ENCODE measurements at places on chromosomes 7 and 10. TPM values are rescaled to one million over a fixed set of nuclear protein-coding genes. Genes with fewer than 3 reads are reported as not detected.
A peak's percentile ranks its signal among the peaks of the same experiment; 100 is the strongest.

- DNase-seq, result no peak
Measured at GRCh38 chr7:2605608-2606538, 25.9 kb upstream of the TTYH3 start.

GRCh38 chr10:78404296-78404695, 370.6 kb downstream of the RPS24 start:
- DNase-seq, result no peak

Gene INHBA
- total RNA-seq, result 1.7 TPM

Gene NPY
- total RNA-seq, result not detected

Gene LRIT1
- not detected for total RNA-seq

DNA sequence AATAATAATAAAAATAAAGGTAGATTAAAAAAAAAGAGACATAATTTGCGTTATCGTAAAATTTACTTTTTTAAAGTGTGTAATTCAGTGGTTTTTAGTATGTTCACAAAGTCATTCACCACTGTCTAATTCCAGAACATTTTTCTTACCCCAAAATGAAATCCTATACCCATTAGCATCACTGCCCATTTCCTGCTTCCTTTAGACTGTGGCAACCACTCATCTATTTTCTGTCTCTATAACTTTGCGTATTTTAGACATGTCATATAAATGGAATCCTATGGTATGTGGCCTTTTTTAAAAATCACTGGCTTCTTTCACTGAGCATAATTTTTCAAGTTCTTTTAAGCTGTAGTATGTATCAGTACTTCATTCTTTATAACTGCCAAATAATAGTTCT, 53.6 kb downstream of the KAT6B start:
- peak; percentile 46 for DNase-seq

- peak; percentile 38 for DNase-seq
Measured at GRCh38 chr10:114492351-114493037, 88.2 kb upstream of the AFAP1L2 start.

- DNase-seq, result no peak
Measured at GRCh38 chr10:79260811-79261740, 86.2 kb upstream of the PPIF start.

GRCh38 chr7:34247468-34247867, 342.1 kb downstream of the BMPER start:
- DNase-seq, result peak; percentile 77

- DNase-seq, result peak; percentile 68
Measured at GRCh38 chr10:79129361-79129997, 60.7 kb downstream of the ZMIZ1 start.

GRCh38 chr7:148672041-148672440, 26.7 kb upstream of the CUL1 start:
- peak; percentile 44 for DNase-seq

Gene CDC14C
- total RNA-seq, result not detected

Gene KCNIP2
- 1.2 TPM for total RNA-seq

DNA sequence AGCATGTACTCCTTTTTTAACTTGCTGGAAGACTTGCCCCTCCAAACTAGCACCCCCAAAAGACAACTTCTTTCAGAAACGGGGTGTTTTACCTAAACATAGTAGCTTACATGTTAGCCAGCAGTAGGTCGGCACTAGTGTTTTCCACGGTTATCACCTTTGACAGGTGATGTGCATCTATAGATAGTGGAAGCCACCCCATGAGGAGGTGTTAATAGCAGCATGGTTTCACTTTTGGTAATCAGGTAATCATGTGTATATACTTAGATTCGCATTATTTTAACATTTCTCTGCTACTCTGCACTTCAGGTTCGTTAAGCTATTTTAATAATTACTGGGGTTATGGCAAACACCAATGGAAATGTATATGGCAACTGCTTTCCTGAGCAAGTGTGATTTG, 17.6 kb downstream of the SRI start:
- DNase-seq, result no peak

DNA sequence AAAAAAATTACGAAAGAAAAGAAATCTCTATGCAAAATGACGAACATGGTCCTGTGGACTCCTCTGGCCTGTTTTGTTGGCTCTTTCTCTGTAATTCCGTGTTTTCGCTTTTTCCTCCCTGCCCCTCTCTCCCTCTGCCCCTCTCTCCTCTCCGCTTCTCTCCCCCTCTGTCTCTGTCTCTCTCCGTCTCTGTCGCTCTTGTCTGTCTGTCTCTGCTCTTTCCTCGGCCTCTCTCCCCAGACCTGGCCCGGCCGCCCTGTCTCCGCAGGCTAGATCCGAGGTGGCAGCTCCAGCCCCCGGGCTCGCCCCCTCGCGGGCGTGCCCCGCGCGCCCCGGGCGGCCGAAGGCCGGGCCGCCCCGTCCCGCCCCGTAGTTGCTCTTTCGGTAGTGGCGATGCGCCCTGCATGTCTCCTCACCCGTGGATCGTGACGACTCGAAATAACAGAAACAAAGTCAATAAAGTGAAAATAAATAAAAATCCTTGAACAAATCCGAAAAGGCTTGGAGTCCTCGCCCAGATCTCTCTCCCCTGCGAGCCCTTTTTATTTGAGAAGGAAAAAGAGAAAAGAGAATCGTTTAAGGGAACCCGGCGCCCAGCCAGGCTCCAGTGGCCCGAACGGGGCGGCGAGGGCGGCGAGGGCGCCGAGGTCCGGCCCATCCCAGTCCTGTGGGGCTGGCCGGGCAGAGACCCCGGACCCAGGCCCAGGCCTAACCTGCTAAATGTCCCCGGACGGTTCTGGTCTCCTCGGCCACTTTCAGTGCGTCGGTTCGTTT, 83.5 kb upstream of the SLF2 start:
- no peak for DNase-seq

- DNase-seq, result no peak
Measured at GRCh38 chr7:150396851-150397260, 17.7 kb downstream of the ZNF775 start.

GRCh38 chr7:75969704-75970498, 24.5 kb downstream of the TMEM120A start:
- DNase-seq, result no peak

Gene FAM25G
- not detected for total RNA-seq

GRCh38 chr10:70552586-70552985, 50.0 kb downstream of the PRF1 start:
- DNase-seq, result no peak

GRCh38 chr10:131499566-131499965, 188.0 kb upstream of the TCERG1L start:
- no peak for DNase-seq

- DNase-seq, result no peak
Measured at GRCh38 chr7:31796375-31796774, 109.4 kb downstream of the PPP1R17 start.

DNA sequence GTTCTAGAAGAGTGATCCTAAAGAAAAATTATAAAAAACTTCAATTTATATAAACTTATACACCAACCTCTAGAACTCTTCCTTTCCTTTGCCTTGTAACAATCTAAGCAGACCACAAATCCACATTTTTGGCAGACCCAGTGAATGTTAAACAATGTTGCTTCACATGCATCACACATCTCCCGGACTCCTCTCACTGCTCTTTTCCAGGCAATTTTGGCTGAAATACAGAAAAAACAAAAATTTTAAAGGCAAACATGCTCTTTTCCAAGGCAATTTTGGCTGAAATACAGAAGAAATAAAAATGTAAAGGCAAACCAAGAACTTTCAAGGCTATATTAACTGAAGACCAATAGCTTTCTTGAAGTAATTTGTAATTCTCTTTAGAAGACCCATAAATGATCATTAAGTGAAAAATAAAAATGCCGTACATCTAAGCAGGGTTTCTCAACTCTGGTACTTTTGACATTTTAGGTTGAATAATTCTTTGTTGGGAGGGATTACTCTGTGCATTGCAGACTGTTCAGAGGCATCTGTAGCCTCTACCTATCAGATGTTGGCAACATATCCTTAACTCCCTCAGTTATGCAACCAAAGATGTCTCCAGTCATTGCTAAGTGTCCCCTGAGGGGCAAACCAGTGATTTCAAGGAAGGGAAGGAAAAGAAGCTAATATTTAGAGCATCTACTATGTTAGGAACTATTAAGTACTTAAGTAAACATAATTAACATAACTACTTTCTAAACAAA, 64.4 kb downstream of the NRBF2 start:
- DNase-seq, result no peak

Gene ATOH7
- not detected for total RNA-seq

DNA sequence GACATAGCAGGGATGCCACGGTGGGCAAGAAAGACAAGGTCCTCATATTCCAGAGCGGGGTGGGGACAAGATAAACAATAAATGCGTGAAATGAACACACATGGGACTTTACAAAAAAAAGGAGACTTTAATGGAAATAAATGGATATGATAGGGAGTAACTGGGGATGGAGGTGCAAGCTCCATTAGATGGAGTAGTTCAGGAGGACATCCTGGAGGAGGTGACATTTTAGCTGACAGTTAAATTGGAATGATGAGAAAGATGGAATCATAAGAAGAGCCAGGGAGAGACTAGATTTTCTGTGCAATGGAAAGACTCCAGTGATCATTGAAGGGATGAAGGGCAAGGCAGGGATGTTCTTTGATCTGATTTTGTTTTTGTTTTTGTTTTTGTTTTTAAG, 83.6 kb upstream of the MYL10 start:
- no peak for DNase-seq

DNA sequence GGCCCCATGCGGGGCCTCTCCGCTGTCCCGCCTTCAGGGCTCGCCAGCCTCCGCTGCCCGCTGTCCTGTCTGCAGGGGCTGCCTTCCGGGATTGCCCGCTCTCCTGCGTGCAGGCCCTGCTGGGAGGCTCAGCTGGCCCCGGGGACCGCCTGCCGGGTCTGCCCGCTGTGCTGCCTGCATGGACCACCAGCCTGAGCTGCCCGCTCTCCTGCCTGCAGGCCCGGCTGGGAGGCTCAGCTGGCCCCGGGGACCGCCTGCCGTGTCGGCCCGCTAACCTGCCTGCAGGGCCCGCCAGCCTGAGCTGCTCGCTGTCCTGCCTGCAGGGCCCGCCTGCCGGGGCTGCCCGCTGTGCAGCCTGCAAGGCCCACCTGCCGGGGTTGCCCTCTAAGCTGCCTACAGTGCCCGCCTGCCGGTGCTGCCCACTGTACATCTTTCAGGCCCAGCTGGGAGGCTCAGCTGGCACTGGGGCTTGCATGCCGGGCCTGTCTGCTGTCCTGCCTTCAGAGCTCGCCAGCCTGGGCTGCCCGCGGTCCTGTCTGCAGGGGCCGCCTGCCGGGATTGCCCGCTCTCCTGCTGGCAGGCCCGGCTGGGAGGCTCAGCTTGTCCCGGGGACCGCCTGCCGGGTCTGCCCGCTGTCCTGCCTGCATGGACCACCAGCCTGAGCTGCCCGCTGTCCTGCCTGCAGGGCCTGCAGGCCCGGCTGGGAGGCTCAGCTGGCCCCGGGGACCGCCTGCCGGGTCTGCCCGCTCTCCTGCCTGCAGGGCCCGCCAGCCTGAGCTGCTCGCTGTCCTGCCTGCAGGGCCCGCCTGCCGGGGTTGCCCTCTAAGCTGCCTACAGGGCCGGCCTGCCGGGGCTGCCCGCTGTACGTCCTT, 165.1 kb downstream of the GLRX3 start:
- DNase-seq, result peak; percentile 85

Gene TMEM178B
- 0.07 TPM for total RNA-seq

- DNase-seq, result no peak
Measured at GRCh38 chr10:132316133-132316532, 8.4 kb upstream of the STK32C start.

DNA sequence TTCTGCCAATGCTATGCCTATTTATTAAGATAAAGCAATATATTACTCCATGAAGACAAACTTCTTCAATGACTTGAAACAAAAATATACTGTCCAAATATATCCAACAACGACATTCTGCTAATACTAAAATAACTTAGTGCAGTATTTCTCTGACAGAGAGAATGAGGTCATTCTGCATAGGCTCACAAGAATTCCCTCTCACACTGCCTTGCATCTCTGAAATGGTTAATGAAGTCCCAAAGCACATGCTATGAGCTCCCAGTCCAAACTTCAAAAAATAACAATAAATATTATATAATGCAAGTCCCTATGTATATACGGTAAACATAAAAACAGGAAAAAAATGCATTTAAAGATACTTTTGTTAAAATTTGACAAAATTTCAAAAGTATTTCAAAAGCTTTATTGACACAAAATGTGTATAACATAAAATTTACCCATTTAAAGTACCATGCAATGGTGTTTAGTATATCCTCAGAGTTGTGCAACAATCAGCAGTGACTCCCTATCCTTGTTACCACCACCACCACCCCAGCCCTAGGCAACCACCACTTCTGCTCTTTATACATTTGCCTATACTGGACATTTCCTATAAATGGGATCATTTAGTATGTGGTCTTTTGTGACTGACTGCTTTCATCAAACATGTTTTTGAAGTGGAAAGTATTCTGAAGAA, 27.6 kb downstream of the CHCHD3 start:
- DNase-seq, result peak; percentile 4

Gene CHAT
- not detected for total RNA-seq

Gene LDB3
- total RNA-seq, result not detected

- DNase-seq, result no peak
Measured at GRCh38 chr7:45185028-45185863, 27.7 kb downstream of the RAMP3 start.

DNA sequence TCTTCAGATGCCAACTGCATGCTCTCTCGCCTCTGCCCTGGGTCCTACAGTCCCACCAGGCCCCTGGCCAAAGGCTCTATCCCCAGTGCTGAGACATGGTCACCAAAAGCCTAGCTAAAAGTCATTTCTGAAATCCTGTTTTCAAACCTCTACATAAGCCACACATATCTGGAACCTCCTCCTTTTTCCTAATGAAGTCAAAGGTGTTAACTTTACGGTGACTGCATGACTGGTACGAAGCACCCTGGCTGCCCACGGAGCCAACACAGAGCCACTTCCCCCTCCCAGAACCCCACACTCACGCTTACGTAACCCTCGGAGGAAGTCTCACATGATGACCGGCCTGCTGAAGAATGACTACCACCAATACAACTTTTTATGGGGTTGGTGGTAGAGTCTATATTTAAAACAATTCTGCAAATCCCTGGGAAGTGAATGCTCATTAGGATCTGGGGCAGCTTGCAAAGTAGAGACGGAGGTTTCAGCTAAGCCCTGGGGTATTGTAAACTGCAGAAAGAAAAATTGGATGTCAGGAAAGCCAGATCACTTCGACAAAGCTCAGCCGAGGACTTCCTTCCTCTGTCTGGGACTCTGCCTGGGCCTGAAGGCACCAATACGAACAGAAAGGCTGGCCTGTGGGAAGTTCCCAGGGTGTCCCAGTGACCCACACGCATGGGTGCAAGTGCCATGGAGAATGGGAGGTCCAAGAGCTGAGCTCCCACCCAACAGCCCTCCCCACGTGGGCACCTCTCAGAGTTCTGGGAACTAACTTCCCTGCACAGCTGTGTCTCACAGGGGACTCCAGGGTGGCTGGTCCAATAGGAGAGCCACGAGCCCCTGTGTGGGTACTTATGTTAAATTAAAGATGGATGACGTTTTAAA, 50.7 kb downstream of the PDGFA start:
- DNase-seq, result peak; percentile 41

DNA sequence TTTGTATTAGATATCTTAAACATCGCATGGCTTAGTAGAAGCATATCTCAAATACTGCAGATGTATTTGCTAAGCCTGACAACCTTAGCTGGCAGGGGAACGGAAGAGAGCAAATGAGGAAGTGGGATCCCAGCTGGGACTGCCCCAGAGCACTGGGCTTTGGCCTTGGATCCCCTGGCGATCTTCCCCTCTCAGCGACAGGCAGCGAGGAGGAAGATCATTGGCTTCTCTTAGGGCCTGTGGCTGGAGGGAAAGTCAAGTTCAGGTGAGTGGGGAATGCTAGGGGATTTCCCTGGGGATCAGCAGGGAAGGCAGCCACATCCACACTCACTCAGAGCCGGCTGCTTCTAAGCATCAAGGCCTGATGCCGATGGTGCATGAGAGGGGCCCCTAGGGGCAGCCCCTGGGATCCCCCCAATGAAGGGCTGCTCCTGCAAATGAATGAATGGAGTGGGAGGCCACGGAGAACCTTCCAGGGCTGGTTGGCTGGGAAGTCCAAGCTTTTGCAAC, 42.0 kb downstream of the LYZL2 start:
- DNase-seq, result no peak

- DNase-seq, result no peak
Measured at GRCh38 chr7:30813466-30813865, 42.2 kb downstream of the MINDY4 start.
